ENCODE measurements at places on chromosomes 6 and 20.

DNA sequence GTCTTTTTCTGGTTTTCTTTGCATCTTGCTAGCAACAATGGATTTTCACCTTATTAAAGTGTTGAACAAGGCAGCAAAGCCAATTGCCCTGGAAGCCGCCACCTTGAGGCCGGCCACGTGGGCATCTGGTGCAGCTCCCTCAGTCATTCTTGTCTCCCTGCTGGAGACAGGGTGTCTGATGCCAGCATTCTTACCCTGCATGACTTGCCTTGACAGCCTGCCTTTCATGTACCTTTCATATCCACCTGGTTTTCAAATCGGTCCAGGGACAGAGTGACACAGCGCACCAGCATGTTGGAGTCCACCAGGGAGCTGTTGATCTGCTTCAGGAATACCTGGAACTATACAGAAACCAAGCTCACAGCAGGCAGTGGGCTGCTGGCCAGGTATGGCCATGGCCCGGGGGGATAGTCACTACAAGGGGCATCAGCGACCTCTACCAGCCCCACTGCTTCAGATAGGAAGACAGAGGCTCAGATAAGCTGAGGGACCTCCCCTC, 49.8 kb downstream of the MYH7B start:
- no peak for DNase-seq

DNA sequence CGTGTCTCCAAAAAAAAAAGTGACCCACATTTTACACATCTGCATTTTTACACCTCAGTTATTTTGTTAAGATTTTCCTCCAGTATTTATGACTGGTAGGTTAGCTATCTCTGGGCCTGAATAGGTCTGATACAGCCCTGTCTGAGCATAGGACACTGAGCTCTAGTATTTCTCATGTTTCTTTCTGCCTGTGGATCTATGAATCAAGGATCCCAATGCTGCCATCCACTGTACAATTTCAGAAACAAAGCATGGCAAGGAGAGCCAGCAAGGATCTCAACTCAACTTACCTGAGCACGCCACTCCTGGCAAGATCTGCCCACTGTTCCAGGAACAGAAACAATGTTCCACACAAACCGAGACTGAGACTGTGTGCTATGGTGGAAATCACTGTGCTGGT, 36.4 kb upstream of the ENPP5 start:
- no peak for DNase-seq

- no peak for DNase-seq
Observed at GRCh38 chr6:76886900-76887299, 576.4 kb downstream of the HTR1B start.

- DNase-seq = no peak
Observed at GRCh38 chr6:111339294-111339693, 143.7 kb downstream of the REV3L start.

GRCh38 chr20:24685736-24686135, 216.3 kb downstream of the SYNDIG1 start:
- DNase-seq = no peak

All from GM03348 (cell line).